ENCODE measurements at places on chromosomes 13 and 19.

DNA sequence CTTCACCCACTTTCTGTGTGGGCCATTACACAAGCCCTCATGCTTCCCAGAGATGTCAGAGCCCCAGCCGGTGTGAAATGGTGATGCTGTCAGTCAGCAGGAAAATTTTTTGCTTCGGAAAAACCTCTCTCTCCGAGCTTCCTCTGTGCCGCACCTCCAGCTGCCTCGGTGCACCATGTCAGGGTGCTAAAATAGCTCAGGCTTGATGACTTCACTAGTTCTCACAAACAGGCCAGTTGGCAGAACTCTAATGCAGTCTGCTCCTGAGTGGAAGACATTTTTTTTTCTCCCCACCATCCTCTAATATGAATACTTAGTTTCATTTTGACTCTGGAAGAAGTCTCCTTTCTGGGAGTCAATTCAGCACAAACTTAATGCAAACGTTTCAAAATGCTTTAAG is 71.3 kb downstream of the KLF12 start:
- DNase-seq: peak; percentile 51

- no peak for DNase-seq
Measured at GRCh38 chr19:4580021-4580901, 20.8 kb upstream of the SEMA6B start.

GRCh38 chr13:73715114-73715910 is 418.9 kb downstream of the KLF12 start:
- no peak for DNase-seq

DNA sequence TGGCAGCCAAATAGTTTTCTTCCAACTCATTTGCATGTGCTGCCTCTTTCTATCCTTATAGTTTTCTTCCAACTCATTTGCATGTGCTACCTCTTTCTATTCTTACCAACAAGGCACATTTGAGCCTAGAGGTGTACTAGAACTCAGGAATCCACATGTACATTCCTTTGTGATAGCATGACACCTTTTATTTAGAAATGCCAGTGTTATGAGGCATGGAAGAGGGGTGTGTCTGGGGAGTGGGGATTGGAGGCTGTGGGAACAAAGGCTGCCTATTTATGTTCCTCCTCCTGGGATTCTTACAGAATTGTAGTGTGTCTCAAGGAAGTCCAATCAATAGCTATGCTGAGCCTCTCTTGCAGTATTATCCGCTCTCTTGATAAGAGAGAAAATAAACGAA is 966.7 kb downstream of the PCDH17 start:
- DNase-seq: no peak

GRCh38 chr19:45151821-45152503 is 8.8 kb downstream of the NKPD1 start:
- DNase-seq: no peak

DNA sequence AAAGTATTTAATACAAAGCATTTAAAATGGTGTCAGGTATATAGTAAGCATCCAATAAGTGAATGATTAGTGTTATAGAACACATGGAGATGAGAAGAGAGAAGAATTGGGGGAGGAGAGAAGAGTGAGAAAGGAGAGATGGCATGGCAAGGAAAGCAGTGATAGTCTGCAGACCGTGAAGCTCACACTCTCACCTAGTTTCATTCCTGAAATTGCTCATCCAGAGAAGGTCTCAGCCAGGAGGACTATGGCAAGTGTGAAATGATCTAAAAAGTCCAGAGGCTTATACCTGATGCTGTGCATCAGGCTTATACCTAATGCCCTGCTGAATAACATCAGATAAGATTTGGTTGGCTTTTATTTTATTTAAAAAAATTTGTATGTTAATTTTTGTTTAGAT is 351.6 kb upstream of the KLF12 start:
- no peak for DNase-seq

DNA sequence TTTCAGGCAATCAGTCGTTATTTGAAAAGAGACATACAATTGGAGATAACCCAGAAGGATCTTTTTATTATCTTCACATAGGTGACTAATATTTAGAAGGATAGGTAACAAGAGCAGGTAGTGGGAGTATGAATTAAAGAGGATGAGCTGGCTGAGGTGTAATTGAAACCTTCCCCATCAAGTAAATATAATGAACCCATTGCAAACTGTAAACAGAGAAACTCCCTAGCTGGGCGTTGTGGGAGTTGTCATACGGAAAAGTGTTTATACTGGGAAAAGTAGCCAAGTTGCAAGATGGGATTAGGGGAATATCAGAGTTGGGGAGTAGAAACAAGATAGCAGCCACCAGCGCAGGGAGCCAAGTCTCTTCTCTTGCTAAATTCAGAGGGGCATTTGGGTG is 448.4 kb downstream of the COG6 start:
- no peak for DNase-seq
